ENCODE measurements at places on chromosomes 1 and 21.

GRCh38 chr1:158930504-158930903, 848 bp upstream of the PYHIN1 start:
- peak; percentile 81 for DNase-seq

GRCh38 chr1:155981266-155982088, 3.1 kb upstream of the ARHGEF2 start:
- peak; percentile 79 for DNase-seq

DNA sequence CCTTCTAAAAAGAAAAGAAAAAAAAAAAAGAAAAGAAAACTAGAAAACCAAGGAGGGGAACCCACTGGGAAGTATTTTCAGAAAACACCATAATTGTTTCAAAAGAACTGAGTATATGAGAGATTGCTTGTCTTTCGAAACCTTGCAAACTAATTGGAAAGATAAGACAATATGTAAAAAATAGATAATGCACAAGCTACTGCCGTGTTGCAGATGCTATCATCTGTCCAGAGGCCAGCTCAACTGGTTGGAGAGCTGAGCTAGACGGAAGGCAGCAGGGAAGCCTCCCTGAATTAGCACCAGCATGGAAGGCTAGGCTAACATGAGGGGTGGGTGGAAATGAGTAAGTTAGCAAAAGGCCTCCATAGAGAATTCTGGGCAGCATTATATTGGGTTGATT, 16.2 kb upstream of the CACHD1 start:
- DNase-seq = no peak

- no peak for DNase-seq
Measured at GRCh38 chr1:246459221-246459620, 47.9 kb downstream of the SMYD3 start.

- no peak for DNase-seq
Measured at GRCh38 chr1:178652506-178653490, 72.2 kb upstream of the RALGPS2 start.

DNA sequence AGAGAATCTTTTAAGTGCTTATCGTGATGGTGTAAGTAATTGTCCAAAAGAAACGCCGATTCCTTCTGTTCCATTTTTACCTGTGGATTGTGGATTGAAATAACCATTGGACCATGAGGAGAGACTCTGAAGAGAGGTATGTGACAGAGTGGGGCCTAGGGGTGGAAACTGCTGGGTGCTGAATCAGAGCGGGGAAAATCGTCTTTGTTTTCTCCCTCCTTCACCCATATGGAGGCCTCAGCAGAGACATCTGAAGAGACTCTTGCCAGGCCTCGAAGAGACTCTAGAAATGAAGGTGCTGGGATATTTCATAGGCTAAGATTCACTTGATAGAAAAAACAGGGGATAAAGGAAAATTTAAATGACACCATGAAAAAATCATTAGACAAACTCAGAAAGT, 1327.0 kb downstream of the BRINP3 start:
- no peak for DNase-seq
